ENCODE measurements at places on chromosomes 4 and X. TPM values are rescaled to one million over a fixed set of nuclear protein-coding genes. Genes with fewer than 3 reads are reported as not detected.

GRCh38 chr4:38600575-38600974, 63.4 kb upstream of the KLF3 start:
- no peaks in the 10 kb centered on the region for H3K36me3 ChIP-seq
- no peak overlapping the region for H3K4me3 ChIP-seq
- no peak overlapping the region for H3K27ac ChIP-seq
- H3K27me3 ChIP-seq: no peaks in the 10 kb centered on the region
- peaks cover 7% of the 10 kb centered on the region for H3K4me1 ChIP-seq
- no peak for DNase-seq

DNA sequence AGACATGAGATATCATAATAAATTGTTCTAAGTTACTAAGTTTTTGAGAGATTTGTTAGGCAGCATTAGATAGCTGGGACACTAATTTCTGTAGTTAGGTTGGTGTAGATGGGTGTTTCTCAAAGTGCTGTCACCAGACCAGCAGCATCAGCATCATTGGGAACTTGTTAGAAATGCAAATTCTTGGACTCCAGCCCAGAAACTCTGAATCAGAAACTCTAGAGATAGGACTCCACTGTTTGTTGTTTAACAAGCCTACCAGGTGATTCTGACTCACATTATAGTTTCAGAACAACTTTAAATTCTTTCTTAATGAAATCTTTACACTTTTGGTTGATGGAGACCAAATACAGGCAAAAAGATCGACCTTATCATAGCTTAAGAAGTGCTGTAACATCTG, 173.7 kb downstream of the PABPC4L start:
- H3K36me3 ChIP-seq: no peaks in the 10 kb centered on the region
- H3K27ac ChIP-seq: no peak overlapping the region
- no peak for DNase-seq
- no peaks in the 10 kb centered on the region for H3K27me3 ChIP-seq
- no peak overlapping the region for H3K4me3 ChIP-seq

DNA sequence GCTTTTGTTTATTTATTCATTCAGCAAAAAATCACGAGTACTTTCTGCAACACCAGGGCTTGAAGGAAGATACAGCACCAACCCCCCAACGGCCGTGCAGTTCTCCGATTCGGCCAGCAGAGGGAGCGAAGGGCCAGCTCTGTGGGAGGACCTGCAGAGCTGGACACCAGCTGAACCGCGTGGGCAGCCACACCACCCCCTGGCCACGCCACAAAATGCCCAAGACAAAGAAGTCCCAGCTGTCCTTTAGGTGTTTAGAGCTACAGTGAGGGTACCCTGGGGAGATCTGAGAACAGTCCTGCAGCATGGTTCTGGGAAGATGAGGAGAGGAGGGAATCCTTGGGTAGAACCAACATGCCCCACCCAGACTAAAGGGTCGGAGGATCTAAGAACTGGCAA, 83.1 kb downstream of the RELL1 start:
- DNase-seq: peak; percentile 54
- no peak overlapping the region for H3K4me3 ChIP-seq
- H3K27me3 ChIP-seq: no peaks in the 10 kb centered on the region
- H3K4me1 ChIP-seq: peaks cover 4% of the 10 kb centered on the region

GRCh38 chr4:25953740-25954139, 39.7 kb downstream of the SMIM20 start:
- H3K4me3 ChIP-seq: no peak overlapping the region
- peaks cover 8% of the 10 kb centered on the region for H3K27me3 ChIP-seq
- no peaks in the 10 kb centered on the region for H3K36me3 ChIP-seq

DNA sequence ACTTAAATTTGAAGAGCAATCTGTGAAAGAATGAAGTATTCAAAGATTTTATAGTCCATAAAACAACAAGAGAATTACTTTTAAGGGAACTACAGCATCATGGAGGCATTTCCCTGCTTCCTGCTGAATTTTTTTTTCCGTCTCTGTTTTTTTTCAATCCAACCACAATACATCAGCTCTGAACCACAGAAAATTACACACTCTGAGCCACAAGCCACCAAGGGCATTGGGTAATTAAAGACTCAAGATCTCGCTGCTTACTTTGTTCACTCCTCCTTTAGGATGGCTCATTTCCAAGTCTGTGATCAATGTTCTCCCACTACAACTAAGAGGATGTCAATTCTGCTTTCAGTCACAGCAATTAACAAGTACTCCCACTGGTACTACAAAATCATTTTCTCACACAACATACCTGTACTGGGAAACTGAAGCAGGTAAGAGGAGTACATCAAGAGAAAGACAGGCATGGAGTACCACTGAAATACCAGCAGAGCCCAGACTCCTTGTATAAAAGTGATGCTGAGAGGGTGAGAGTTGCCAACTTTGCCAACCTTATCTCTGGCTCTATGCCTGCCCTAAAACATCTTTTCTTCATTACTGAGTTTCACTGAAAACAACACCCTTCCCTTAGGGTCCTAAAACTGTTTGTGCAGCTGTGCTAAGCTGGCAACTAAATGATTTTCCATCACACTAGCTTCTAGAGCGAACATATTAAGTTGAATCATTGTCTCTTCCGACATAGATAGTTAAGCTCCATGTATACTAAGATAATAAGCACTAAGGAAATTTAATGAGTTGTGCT, 105.8 kb upstream of the MAGEB18 start:
- H3K27me3 ChIP-seq: no peaks in the 10 kb centered on the region
- no peak overlapping the region for H3K4me3 ChIP-seq
- H3K4me1 ChIP-seq: no peaks in the 10 kb centered on the region
- no peak for DNase-seq

GRCh38 chrX:15373976-15374375, 10.2 kb downstream of the VEGFD start:
- H3K4me1 ChIP-seq: no peaks in the 10 kb centered on the region
- no peaks in the 10 kb centered on the region for H3K27me3 ChIP-seq
- no peak overlapping the region for H3K4me3 ChIP-seq
- H3K27ac ChIP-seq: no peak overlapping the region
- no peaks in the 10 kb centered on the region for H3K36me3 ChIP-seq

GRCh38 chr4:113614414-113614813, 147.1 kb downstream of the CAMK2D start:
- H3K4me3 ChIP-seq: no peak overlapping the region
- H3K27ac ChIP-seq: no peak overlapping the region
- no peaks in the 10 kb centered on the region for H3K36me3 ChIP-seq
- H3K27me3 ChIP-seq: no peaks in the 10 kb centered on the region
- no peak for DNase-seq

DNA sequence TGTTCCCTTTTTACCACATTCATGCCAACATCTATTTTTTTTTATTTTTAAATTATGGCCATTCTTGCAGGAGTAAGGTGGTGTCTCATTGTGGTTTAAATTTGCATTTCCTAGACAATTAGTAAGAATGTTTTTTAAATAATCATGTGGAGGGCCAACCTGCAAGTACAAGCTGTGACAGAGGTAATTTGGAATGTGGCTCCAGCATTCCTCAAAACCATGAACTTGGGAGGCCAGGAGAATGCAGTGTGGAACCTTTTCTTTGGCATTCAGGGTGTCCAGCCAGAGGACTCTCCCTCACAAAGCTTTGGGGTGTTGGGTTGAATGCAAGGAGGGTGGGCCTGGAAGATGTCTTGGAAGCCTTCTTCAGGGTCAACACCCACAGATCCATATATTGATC, 7.3 kb upstream of the TMEM185A start:
- H3K27me3 ChIP-seq: no peaks in the 10 kb centered on the region
- no peaks in the 10 kb centered on the region for H3K36me3 ChIP-seq
- no peak overlapping the region for H3K27ac ChIP-seq
- H3K4me1 ChIP-seq: no peaks in the 10 kb centered on the region

GRCh38 chrX:38654302-38654701, 93.0 kb downstream of the TSPAN7 start:
- H3K4me1 ChIP-seq: no peaks in the 10 kb centered on the region
- no peak overlapping the region for H3K4me3 ChIP-seq
- no peak overlapping the region for H3K27ac ChIP-seq
- no peak for DNase-seq
- H3K36me3 ChIP-seq: no peaks in the 10 kb centered on the region

DNA sequence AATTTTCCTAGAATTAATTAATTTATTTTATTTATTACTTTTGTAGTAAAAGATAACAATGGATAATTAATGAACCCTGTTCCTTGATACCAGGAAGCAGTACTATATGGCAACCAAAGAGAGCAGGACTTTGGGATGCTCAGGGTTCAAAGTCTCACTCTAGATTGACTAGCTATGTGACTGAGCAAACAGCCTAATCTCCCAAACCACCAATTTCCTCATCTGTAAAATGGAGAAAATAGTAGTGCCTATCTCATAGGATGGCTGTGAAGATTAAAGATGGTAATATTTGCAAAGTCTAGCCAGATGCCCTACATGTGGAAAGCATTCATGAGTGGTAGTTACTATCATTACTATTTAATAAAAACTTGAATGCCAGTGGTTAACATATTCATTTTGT, 97.6 kb downstream of the PRDM5 start:
- DNase-seq: no peak
- no peak overlapping the region for H3K27ac ChIP-seq
- H3K4me3 ChIP-seq: no peak overlapping the region

- DNase-seq: no peak
- no peaks in the 10 kb centered on the region for H3K27me3 ChIP-seq
Observed at GRCh38 chr4:108425988-108426387, 194.4 kb upstream of the RPL34 start.

- H3K27ac ChIP-seq: peak overlapping the region; percentile 49
- DNase-seq: peak; percentile 83
- no peaks in the 10 kb centered on the region for H3K36me3 ChIP-seq
Observed at GRCh38 chr4:140152013-140152703, 1.8 kb downstream of the MAML3 start.

GRCh38 chr4:78661086-78661690, 109.6 kb downstream of the ANXA3 start:
- DNase-seq: no peak
- no peaks in the 10 kb centered on the region for H3K27me3 ChIP-seq
- no peak overlapping the region for H3K4me3 ChIP-seq
- peaks cover 26% of the 10 kb centered on the region for H3K4me1 ChIP-seq

DNA sequence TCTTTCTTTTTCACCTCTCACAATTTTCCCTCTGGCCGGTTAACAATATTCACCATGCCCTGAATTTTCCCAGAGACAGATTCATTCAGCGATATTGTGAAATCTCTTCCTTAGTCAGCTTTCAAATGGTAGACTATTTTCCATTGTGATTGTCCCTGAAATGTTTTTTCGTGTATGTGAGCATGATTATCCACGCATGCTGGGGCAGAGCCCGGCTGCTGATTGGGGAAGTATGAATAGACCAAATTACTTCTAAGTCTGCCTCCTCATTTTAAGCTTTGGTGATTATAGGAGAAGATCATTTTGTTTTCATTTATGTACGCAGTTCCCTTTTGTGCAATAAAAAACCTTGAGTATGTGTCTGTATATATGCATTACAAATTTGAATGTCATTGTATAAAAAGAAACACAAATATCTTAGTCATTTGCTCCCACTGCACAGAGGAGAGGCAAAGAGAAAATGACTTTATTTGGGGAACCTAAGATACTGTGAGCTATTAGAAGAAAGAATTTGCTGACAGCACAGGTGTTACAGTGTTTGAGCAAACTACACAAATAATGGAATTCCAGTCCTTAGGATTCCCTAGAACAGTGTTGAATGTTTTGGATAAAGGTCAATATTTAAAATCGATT, 11.3 kb downstream of the DTHD1 start:
- H3K27me3 ChIP-seq: no peaks in the 10 kb centered on the region
- H3K36me3 ChIP-seq: no peaks in the 10 kb centered on the region
- no peak for DNase-seq
- H3K4me3 ChIP-seq: no peak overlapping the region
- H3K27ac ChIP-seq: no peak overlapping the region

- H3K4me3 ChIP-seq: no peak overlapping the region
- H3K27ac ChIP-seq: no peak overlapping the region
- no peaks in the 10 kb centered on the region for H3K4me1 ChIP-seq
- H3K36me3 ChIP-seq: no peaks in the 10 kb centered on the region
- no peaks in the 10 kb centered on the region for H3K27me3 ChIP-seq
Observed at GRCh38 chr4:106062452-106062875, 167.2 kb downstream of the NPNT start.

DNA sequence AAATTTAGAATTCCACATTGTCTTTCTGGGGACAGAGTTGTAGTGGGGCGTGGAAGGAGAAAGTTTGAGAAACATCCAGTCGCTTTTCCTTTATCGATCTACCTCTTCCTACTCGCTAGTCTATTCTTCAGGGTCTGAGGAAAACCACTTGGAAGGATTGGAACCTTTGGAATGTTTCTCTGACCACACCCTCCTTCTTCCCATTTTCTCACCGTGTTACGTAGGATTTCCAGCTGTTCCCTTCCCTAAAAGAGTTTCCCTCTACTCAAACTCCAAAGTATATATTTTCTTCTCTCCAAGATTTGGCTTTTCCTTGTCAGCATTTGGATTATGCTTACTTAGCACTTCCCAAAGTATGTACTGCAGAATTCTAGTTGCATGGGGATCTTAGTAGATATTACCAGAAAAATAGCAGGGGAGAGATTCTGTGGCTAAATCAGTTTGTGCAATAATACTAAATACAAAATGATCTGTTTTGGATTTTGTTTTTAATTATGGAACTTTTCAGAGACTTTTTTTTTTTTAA, 4.9 kb downstream of the ENPEP start:
- no peak for DNase-seq
- no peak overlapping the region for H3K4me3 ChIP-seq
- no peaks in the 10 kb centered on the region for H3K4me1 ChIP-seq
- no peaks in the 10 kb centered on the region for H3K27me3 ChIP-seq
- H3K27ac ChIP-seq: no peak overlapping the region

DNA sequence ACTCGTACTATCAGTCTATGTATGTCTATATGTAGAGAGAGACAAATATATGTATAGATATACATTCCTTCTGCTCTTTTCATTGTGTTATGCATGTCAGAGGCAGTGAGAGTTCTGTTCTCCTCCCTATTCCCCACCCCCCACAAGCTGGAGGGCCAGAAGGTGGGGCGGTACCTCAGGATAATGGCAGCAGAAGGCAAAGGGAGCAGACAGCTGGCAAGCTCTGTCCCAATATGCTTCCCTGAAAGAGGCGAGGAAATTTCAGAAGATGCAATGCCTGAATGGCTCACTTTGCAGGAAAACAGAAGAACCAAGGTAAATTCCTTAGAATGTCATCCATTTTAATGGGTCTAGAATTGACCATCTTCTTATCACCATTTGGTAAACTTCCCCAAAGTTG, 114.4 kb downstream of the NAA11 start:
- no peaks in the 10 kb centered on the region for H3K36me3 ChIP-seq
- H3K27me3 ChIP-seq: no peaks in the 10 kb centered on the region
- no peak for DNase-seq
- no peak overlapping the region for H3K4me3 ChIP-seq
- no peak overlapping the region for H3K27ac ChIP-seq
- H3K4me1 ChIP-seq: no peaks in the 10 kb centered on the region

DNA sequence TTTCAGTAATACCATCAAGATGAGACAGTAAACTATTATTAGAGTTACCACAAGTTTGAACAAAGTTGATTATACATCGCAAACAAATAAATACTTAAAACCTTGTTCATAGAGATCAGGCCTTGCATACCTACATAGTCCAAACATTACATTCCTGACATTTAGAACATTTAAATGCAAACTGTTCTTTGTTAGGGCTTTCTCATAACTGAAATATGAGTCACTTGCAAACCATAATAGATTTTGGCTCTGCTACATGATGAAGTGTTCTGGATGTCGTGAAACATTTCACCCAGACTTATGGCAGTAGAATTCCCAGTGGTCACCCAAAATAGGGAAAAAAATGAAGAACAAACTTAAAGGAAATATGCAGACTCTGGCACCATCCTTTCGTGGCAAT, 75.0 kb downstream of the FAT4 start:
- H3K36me3 ChIP-seq: no peaks in the 10 kb centered on the region
- H3K27me3 ChIP-seq: no peaks in the 10 kb centered on the region
- H3K4me3 ChIP-seq: no peak overlapping the region
- no peaks in the 10 kb centered on the region for H3K4me1 ChIP-seq
- no peak for DNase-seq

CDKL2 gene
- 0.35 TPM for total RNA-seq

BCORL1 gene
- 14.0 TPM for total RNA-seq

SMR3A gene
- not detected for total RNA-seq

FOXR2 gene
- not detected for total RNA-seq

ERAS gene
- total RNA-seq: not detected
